ENCODE measurements at places on chromosomes 2 and 18.

GRCh38 chr2:30234180-30234971, 3.0 kb downstream of the LBH start:
- no peak for DNase-seq

DNA sequence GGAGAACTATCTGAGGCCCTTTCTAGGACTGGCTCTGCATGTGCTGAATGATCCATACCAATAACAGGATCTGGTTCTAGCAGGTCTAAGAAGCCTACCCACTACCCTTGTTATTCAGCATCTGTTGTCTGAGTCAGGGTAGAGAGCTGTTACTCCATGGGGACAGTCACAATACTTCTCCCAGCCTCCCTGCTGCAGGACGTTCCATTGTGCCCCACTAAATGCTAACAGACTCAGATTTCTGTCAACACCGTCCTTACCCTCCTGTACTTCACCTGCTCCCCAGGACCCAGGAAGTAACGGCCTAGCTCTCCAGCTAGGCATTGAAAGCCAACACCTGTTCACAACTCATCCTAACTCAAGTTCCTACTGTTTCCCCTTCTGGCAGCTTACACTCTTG, 719.7 kb upstream of the ID2 start:
- DNase-seq: no peak

GRCh38 chr2:205969584-205969983, 116.4 kb downstream of the INO80D start:
- DNase-seq: no peak

GRCh38 chr2:60468382-60469085, 84.9 kb downstream of the BCL11A start:
- DNase-seq: no peak

DNA sequence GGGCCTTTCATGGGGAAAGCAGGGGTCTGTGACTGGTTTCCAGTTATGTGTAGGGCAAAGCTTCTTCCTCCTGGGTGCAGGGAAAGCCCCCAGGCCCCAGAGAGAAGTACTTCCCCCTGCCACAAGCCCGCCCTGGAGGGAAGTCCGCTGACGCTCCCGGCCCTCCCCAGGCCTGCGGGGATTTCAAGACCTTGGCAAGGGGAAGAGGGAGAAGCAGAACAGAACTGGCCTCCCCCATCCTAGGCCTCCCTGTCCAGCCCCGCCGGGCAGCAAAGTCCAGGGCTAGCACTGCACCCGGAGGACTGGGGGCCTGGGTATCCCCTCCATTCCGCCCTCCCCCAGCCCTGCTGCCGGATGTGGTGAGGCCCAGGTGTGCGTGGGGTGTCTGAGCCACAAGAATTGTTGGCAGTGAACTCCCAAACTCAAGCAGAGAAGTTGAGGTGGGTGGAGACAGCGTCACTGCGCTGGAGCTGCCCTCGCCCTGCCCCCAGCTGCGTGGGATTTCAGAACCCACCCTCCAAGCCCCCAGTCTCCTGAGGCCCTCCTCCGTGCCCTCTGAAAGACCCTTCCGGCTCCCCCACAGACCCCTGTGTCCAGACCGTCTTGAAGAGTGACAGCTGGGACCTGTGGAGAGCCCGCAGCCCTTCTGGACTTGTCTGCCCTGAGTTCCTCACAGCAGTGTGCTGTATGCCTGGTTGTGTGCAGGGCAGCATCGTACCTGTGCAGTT, 1.1 kb upstream of the DUSP2 start:
- DNase-seq: no peak

- DNase-seq: no peak
Observed at GRCh38 chr2:133303150-133303549, 265.1 kb downstream of the NCKAP5 start.

GRCh38 chr2:12081481-12082210, 335.2 kb downstream of the LPIN1 start:
- no peak for DNase-seq

DNA sequence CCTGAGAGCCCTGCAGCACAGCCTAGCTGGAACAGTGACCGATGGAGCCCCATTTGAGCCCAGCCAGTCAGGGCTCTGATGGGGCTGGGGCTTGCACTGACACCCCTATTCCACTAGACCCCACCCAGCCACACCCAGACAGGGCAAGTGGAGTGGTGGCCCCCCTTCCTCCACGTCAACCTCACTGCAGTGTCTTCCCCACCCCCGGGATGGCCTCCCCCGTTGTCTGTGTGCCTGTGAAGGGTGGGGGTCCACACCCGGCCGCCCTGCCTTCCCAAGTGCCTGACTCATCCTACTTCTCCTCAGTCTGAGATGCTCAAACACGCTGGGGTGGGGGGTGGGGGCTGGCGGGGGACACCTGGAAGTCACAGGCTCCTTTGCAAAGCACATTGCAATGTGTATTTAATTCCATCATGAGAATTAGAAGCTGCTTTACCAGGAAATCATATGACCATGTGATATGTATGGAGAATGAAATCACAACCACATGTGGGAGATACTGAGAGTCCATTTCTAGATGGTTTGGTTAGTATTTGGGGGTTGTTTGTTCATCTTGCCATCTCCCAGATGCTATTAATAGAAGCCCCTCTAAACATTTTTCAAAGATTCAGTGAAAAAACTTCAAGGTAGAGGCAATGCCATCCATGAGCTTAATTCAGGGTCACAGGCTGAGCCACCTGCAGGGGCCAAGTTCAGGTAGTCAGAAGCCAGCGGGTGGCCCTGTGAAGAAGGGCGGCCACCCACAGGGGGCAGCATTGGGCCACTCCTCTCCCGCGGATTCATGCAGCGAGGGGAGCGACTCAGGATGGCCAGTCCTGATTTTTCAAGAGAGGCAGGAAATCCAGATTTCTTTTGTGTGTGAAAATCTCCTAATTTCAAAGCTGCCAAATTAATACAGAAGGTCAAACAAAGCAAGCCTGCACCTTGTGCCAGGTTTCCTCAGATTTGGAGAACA, 22.7 kb upstream of the GMPPA start:
- peak; percentile 44 for DNase-seq

DNA sequence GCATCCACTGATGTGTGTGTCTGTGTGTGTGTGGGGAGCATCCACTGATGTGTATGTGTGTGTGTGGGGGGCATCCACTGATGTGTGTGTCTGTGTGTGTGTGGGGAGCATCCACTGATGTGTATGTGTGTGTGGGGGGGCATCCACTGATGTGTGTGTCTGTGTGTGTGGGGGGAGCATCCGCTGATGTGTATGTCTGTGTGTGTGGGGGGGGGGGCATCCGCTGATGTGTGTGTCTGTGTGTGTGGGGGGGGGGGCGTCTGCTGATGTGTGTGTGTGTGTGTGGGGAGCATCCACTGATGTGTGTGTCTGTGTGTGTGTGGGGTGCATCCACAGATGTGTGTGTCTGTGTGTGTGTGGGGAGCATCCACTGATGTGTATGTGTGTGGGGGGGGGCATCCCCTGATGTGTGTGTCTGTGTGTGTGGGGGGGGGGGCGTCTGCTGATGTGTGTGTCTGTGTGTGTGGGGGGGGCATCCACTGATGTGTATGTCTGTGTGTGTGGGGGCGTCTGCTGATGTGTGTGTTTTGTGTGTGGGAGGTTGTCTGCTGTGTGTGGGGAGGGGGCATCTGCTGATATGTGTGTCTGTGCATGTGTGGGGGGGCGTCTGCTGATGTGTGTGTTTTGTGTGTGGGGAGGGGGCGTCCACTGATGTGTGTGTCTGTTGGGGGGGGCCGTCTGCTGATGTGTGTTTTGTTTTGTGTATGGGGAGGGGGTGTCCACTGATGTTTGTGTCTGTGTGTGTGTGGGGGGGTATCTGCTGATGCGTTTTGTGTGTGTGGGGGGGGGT, 125.9 kb downstream of the NFATC1 start:
- DNase-seq: no peak

GRCh38 chr18:22689712-22690111, 243.4 kb upstream of the RBBP8 start:
- no peak for DNase-seq

GRCh38 chr2:168136392-168136977, 110.9 kb downstream of the STK39 start:
- DNase-seq: peak; percentile 37

DNA sequence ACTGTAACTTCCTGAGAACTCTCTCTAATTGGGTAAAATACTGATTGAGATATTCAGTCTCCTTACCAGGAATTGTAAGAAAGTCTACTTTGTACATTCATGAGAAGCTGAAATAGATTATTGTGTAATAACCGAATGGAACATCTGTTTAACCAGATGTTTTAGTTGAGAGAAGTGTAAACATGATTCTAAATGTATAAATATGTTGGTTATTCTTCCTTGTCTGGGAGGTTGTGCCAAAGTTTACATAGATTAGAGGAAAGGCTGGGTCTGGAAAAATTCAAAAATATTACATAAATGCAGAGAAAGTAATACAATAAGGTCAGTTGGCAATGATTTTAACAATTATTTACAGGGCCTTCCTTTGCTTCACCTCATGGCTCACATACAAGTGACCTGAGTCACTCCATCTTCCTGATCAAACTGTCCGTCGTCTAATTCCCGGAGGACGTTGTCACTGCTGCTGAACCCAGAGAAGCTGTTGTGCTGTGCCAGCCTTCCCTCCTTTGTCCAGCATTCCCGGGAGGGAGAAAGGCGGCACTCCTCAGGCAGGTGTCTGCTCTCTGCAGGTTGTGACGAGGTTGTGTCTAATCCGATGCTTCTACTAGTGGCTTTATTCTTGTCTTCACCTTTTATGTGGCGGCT, 55.9 kb downstream of the MOB4 start:
- DNase-seq: no peak

GRCh38 chr2:139162957-139163356, 382.8 kb upstream of the NXPH2 start:
- DNase-seq: no peak

DNA sequence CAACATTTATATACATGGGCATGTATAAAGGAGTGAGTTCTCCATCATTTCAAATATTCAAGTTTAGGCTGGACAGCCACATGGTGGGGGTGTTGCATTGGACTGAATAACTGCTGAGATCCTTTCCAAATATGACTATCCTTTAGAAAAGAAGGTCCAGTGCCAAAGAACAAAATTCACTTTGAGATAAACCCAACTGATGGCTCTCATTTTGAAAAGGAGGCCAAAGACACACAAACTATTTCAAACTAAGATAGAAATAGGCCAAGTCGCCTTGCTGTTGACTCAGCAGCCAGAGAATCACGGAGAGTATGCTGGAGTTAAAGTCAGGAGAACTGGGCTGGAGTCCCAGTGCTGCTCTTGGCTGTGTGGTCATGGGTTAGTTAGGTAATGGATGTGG, 204.5 kb upstream of the LRATD1 start:
- no peak for DNase-seq

DNA sequence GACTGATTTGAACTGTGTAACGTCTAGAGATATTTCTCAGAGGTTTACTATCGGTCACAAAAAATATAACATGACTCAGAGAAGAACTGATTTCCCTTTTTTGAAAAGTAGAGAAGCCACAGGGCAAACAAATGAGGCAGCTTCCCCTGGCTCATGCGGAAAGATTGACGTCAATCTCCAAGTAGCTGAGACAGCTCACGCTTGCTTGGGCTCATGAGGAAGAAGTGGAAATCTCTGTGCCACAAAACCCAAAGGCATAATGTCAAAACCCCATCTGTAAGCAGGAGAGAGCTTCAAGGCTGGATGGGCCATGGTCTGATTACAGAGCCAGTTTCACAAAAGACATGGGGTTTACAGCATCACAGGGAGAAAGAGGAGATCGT, 188.1 kb downstream of the ARL4C start:
- no peak for DNase-seq

DNA sequence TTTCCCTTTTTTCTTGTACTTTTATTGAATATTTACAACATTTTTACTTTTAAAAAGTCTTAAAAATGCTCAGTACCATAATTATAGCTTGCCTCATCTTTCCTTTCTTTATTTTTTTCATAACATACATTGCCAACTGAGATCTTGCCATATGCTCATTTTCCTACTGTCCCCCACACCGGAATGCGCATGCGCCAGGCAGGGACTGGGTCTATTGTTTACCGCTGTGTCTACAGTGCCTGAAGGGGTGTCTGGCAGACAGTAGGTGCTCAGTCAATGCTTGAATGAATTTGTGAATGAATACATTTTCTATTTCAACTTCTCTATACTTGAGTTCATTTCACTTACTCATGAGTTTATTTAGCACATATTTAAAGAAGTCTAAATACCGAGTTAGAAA, 158.0 kb downstream of the CYP26B1 start:
- DNase-seq: no peak

- no peak for DNase-seq
Observed at GRCh38 chr2:127562936-127563335, 27.5 kb downstream of the MYO7B start.

- no peak for DNase-seq
Observed at GRCh38 chr2:191942739-191943103, 95.8 kb upstream of the CAVIN2 start.

- DNase-seq: no peak
Observed at GRCh38 chr2:74497777-74498499, 1.5 kb downstream of the LBX2 start.

- peak; percentile 70 for DNase-seq
Observed at GRCh38 chr2:168118733-168119514, 128.5 kb downstream of the STK39 start.

DNA sequence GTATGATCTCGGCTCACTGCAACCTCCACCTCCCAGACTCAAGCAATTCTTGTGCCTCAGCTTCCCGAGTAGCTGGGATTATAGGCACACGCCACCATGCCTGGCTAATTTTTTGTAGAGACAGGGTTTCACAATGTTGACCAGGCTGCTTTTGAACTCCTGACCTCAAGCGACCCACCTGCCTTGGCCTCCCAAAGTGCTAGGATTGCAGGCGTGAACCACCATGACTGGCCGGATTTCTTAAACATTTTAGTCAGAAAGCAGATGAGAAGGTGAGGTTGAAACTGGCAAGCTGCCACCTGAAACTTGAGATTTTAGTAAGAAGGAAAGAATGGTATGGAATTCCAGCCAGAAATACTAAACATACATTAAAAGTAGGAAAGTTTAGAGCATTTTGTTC, 31.9 kb downstream of the KLHL23 start:
- no peak for DNase-seq

GRCh38 chr2:227241005-227241404, 76.6 kb downstream of the COL4A3 start:
- DNase-seq: no peak

GRCh38 chr2:204024503-204024902, 87.9 kb downstream of the ICOS start:
- DNase-seq: peak; percentile 19

DNA sequence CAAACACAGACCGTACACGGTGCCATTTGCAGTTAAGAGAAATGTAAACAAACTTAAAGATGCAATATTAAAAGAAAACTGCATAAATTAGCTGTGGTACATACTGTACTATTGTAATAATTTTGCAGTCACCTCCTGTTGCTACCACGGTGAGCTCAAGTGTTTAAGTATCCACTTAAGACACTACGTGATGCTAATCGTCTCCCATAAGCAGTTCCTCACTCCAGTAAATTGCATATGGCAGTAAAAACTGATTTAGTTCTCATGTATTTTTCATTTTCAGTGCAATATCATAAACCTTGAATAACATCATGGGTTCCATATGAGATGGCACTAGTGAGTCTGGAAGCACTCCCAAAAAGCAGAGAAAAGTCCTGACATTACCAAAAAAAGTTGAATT, 14.4 kb downstream of the CLEC4F start:
- DNase-seq: no peak

DNA sequence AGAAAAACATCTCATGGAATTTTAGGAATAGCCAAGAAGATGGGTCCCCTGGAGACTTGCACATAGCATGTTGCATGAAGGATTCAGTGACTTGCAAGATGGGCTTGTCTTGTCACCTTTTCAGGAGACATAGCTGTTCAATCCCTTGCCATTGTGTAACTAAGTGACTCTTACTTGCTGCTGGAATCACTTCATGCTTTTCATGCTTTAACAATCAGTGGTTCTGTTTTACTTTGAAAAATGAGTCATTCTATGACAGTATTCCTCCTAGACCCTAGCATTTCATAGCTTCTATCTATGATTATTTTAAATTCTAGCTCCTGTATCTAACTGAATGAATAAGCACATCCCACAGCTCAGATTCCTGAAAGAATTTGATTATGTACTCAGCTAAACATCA, 2.8 kb downstream of the KYNU start:
- DNase-seq: no peak
